ENCODE measurements at places on chromosomes 13 and 19.

GRCh38 chr19:9705836-9706235 is 30.9 kb upstream of the ZNF562 start:
- no peak for DNase-seq

GRCh38 chr13:30329009-30329585 is 21.7 kb upstream of the KATNAL1 start:
- no peak for DNase-seq

GRCh38 chr13:42380420-42381164 is 108.6 kb downstream of the AKAP11 start:
- DNase-seq, result no peak

- no peak for DNase-seq
Measured at GRCh38 chr13:35914662-35915061, 216.5 kb downstream of the DCLK1 start.

DNA sequence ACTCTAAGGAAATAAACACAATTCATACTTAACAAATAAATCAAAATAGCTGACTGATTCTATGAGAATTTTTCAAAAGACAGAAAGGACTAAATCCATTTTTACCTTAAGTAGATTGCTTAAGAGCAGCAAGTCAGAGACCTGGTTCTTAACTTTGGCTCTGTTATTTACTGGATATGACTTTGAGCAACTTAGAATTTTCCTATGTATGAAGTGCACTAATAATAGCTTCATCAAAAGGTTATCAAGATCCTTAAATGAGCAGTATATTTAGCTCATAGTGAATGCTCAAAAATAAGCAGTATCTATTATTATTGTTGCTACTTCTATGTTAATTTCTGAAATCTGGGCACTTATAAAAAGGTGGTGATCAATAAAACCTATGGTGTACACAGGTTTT is 95.3 kb downstream of the POSTN start:
- no peak for DNase-seq

DNA sequence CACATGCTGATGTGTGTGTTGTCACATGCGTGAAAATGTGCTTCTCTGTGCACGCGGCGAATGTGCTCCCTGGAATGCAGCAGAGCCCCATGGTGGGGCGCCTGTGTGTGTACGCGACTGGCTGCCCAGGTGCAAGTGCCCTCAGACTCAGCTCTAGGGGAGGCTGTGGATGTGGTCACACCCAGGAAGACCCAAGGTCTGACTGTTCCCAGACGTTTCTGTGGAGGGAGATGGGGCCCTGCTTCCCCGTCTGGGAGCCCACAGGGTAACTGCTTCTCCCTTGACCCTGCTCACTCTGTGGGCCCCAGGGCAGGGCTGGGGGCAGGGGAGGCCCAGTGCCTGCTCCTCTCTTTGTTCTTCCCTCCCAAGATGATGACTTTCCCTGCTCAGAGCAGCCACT is 7.9 kb upstream of the UQCR11 start:
- DNase-seq, result no peak

GRCh38 chr13:27053210-27053884 is 118.3 kb downstream of the USP12 start:
- DNase-seq, result peak; percentile 42

GRCh38 chr13:110108348-110109139 is 198.4 kb downstream of the COL4A1 start:
- DNase-seq, result peak; percentile 91

- no peak for DNase-seq
Measured at GRCh38 chr13:98986226-98986846, 8.5 kb upstream of the DOCK9 start.

- no peak for DNase-seq
Measured at GRCh38 chr19:46033401-46033800, 7.4 kb downstream of the IGFL4 start.

- DNase-seq, result no peak
Measured at GRCh38 chr13:43687038-43687437, 99.7 kb downstream of the ENOX1 start.

GRCh38 chr19:42129399-42130253 is 2.6 kb downstream of the POU2F2 start:
- DNase-seq, result no peak

DNA sequence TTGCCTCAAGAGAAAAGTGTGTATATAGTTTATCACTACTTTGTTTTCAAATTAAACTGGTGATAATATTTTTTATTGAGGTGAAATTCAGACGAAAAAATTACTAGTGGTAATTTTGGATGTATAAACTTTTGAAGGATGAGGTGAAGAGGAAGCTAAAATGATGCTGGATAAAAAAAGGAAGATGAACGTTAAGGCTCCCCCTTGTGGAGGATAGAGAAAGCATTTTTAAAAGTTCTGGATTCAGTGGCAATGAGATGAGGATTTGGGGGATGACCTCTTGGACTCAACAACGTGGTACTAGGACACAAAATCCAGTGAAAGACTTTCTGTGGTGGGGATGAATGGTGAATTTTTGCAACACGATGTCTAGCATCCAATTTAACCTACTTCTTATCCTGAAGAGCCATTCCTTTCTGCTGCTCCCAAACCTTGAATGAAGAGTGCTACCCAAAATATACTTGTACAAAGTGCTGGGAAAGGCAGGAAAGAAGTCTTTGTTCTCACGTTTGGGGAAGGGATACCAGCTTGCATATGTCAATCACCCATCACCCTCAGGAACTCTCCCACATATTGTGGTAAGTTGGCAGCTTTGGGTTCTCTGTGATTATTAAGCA is 7.3 kb upstream of the SIGLEC5 start:
- peak; percentile 10 for DNase-seq

DNA sequence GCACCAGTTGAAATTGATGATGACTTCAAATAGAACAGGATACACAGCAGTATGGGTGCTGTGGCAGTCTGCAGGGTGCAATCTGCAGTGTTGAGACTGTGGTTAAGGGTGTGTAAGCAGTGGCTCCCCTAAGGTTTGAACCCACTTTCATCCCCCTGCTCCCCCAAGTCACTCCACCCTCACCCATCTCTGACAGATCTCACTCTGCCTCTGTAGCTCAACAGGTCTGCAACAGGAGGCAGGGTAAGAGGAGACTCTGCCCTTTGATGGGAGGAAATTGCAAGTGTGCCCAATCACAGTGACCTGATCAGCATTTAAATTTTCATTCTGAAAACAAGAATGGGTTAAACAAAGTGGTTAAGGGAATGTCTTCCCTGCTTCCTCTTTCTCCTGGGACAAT is 92.4 kb downstream of the DCT start:
- DNase-seq, result peak; percentile 6

GRCh38 chr13:78437781-78438180 is 165.6 kb downstream of the POU4F1 start:
- DNase-seq, result no peak

DNA sequence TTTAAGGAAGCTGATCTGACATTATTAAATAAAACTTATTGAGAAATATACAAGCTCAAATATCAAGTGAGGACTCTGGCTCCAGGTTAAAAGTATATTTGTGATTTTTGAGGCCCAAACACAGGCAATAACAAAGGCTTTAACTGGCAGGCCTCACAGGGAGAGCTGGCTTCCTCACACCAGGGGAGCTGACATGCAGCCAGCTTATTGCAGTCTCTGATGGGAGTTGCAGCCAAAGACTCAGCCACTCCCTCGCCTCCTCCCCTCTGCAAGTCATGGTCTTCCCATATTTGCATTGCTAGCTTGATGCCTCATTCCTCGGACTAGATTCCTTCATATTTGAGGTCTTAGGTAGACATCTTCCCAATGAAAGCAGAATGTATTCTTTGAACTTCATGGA is 647.1 kb upstream of the SLITRK6 start:
- peak; percentile 63 for DNase-seq

- no peak for DNase-seq
Measured at GRCh38 chr13:110506859-110507566, 54.5 kb downstream of the RAB20 start.

DNA sequence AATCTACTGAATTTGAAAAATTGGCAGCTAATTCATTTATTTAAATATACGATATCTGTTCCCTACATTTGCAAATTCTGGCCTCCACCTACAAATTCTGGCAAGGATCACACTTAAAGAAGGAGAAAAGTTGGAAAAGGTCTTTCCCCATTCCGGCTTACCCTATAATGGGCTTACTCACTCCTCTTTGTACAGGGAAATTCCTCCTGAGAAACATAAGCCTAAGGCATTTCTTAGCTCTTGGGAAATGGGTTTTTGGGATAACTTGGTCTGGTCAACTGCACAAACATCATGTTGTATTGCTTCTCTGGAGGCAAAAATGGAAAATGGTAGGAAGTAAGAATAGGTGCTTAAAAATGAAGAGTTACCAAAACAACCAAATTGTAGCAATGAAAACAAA is 25.5 kb downstream of the KCTD12 start:
- DNase-seq, result no peak

- DNase-seq, result peak; percentile 54
Measured at GRCh38 chr13:44903574-44903985, 85.7 kb downstream of the NUFIP1 start.

DNA sequence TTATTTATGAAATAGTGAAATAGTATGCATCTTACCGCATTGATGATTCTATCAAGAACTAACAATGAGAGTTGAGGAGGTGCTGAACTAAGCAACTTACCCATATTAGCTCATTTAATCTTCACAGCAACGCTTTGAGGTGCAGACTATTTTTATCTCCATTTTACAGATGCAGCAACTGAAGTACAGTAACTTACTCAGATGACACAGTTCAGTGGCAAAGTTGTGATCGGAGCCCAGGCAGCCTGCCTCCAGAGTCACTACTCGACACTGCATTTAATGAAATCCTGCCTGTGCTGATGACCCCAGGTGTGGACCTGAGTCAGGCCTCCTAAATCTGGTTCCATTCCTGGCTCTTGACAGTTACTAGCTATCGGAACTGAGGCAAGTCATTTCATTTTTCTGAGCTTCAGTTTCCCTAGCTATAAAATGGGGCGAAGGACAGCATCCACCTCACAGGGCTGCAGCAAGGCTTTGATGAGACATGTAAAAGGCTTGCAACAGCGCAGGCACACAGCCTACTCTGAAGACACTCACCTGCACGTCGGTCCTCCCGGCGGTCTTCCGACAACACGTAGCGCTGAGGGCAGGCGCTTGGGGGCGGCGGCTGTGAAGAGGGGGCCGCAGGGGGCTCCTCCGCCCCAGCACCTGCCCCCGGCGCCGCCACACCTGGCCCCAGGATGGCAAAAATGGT is 1.5 kb downstream of the MYPOP start:
- DNase-seq, result peak; percentile 53

DNA sequence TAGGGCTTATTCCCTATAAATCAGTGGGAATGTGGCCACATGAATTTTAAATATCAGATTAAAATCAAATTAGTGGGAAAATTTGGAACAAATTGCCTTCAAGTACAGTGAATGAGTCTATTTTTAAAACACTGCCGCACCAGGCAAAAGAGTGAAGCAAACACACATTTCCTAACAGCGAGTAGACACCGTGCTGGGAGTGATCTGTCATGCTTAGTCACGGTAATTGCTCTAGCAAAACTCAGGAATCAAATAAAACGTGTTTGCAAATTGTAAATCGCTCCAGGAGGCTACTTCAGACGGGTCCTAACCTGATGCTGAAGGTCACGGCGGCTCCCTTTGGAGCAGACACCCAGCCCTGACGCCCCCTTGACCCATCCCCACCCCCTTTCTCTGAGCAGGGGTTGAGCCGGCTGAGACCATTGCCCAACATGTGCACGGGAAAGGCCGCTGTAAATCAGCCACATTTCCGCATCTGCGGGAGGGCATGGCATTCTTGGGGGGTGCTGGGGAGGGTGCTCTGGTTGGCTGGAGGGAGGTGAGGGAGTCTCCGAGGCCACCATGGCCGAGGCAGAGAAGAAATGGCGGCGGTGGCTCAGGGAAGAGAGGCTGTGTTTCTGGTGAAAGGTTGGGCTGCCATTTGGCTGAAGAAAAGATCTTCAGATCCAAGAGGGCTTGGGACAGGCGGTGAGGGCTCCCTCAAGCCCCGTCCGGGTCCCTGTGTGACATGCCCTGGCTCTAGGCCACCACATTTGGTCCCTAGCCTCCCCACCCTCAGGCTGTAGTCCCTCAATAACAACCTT is 8.9 kb downstream of the CEBPA start:
- DNase-seq, result no peak

DNA sequence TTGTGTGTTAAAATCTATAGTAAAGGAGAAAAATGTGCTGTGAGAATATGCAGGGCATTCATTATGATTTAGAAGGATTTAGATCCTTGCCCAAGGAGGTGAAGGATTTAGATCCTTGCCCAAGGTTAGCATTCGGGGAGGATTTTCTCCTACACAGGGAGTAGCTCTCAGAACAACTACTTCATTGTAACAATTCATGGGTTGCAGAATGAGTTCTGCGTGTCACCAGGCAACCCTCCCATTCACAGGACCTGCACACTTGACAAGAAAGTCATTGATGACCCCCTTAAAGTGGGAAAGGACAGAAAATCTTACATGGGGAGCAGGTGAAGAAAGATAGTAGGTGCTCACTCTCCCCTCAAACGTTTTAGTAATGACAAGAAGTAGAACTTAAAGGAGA is 167.1 kb upstream of the MAB21L1 start:
- DNase-seq, result no peak

GRCh38 chr19:3061182-3062161 is 823 bp downstream of the TLE5 start:
- DNase-seq, result no peak

DNA sequence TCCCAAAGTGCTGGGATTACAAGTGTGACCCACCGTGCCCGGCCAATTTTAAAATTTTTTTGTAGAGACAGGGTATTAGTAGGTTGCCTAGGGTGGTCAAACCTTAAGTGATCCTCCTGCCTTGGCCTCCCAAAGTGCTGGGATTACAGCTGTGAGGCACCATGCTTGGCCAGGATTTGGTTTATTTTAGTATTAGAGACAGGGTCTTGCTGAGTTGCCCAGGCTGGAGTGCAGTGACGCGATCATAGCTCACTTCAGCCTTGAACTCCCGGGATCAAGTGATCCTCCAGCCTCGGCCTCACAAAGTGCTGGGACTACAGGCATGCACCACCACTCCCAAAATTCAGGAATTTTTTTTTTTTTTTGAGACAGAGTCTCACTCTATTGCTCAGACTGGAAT is 5.4 kb upstream of the ZNF414 start:
- no peak for DNase-seq

- DNase-seq, result no peak
Measured at GRCh38 chr13:44309794-44310757, 63.5 kb upstream of the SERP2 start.

GRCh38 chr13:61777899-61778298 is 362.2 kb upstream of the PCDH20 start:
- DNase-seq, result no peak

- DNase-seq, result peak; percentile 84
Measured at GRCh38 chr13:94053986-94054593, 425.4 kb downstream of the DCT start.

Data from mesendoderm (in vitro differentiated cells).